Activated CD4-positive, alpha-beta T cell treated with anti-CD3 and anti-CD28 coated beads, Interleukin-2, amount 50 U/mL, for 16 hours (primary cell): ENCODE measurements at places on chromosomes 7 and 10.
A peak's percentile ranks its signal among the peaks of the same experiment; 100 is the strongest.

DNA sequence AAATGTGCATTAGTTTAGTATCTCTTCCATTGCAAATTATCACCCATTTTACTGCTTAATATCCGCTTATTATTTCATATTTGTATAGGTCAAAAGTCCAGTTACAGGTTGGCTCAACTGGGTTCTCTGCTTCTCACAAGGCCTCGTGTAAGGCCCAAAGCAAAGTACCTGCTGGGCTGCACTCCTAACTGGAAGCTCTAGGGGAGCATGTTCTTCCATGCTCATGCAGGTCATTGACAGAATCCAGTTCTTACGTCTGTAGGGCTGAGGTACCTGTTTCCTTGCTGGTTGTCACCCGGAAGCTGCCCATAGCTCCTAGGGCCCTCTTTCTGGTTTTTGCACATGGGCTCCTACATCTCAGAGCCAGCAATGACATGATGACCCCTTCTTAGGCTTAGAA is 79.6 kb downstream of the RAPGEF5 start:
- DNase-seq = no peak

- DNase-seq = no peak
Observed at GRCh38 chr7:141235656-141236055, 161.8 kb downstream of the TMEM178B start.

GRCh38 chr10:22779331-22780019 is 65.1 kb upstream of the PIP4K2A start:
- DNase-seq = no peak

GRCh38 chr7:116786791-116787443 is 75.5 kb upstream of the CAPZA2 start:
- peak; percentile 59 for DNase-seq

DNA sequence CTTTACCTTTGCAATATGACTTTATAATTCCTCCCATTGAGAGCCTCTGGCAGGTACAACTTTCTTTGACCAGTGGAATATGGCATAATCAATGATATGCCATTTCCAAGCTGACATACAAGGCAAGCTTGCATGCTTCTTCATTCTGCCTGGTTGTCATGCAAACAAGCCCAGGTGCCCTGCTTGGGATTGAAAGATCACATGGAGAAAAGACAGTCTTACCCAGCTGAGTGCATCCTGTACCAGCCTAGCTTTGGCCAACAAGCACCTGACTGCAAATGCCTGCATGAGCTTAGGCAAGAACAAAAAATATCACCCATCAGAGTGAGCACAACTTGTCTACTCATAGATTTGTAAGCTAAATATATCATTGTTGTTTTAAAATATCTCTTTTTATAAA is 82.9 kb upstream of the KCND2 start:
- DNase-seq = no peak

- no peak for DNase-seq
Observed at GRCh38 chr10:119143657-119144056, 21.9 kb downstream of the SFXN4 start.

DNA sequence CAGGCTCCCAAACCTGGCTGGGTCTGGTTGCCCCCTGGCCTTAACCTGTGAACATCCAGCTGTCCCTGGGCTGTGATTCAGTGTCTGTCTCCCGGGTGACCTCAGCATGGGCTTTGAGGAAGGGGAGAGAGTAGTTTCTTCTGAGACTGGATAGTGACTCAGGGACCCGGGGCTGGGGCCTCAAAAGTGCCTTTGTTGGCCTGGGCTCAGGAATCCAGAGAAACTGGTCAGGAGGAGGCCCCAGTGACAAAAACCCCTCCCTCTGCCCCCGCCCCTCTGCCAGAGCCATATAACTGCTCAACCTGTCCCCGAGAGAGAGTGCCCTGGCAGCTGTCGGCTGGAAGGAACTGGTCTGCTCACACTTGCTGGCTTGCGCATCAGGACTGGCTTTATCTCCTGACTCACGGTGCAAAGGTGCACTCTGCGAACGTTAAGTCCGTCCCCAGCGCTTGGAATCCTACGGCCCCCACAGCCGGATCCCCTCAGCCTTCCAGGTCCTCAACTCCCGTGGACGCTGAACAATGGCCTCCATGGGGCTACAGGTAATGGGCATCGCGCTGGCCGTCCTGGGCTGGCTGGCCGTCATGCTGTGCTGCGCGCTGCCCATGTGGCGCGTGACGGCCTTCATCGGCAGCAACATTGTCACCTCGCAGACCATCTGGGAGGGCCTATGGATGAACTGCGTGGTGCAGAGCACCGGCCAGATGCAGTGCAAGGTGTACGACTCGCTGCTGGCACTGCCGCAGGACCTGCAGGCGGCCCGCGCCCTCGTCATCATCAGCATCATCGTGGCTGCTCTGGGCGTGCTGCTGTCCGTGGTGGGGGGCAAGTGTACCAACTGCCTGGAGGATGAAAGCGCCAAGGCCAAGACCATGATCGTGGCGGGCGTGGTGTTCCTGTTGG is at the start of gene CLDN4:
Gene CLDN4, plus strand, starts transcription at position 316 of the 903 bp plus-strand sequence. Its CDS starts 206 bp downstream, at position 522.
- no peak for DNase-seq

DNA sequence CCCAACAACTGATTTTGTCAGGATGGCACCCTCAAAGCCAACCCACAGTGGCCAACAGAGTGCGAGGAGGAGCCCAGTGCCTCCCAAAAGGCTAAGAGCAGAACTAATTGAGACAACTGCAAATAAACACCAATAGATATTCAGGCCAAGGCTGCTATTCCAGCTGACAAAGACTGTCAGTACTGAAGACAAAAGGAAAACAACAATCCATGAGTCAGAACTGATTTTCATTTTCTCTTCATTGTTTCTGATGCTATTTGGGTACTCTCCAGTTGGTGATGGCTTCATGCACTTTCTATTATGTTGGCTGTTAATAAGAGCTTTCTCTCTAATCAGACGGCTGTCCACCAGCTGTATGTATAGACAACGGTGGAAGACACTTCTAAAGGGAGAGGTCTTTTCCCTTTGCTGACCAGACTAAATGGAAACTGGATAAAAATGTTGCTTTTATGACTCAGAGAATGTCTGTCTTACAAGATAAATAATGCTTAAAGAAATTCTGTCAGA is 515.9 kb downstream of the PARD3 start:
- no peak for DNase-seq

DNA sequence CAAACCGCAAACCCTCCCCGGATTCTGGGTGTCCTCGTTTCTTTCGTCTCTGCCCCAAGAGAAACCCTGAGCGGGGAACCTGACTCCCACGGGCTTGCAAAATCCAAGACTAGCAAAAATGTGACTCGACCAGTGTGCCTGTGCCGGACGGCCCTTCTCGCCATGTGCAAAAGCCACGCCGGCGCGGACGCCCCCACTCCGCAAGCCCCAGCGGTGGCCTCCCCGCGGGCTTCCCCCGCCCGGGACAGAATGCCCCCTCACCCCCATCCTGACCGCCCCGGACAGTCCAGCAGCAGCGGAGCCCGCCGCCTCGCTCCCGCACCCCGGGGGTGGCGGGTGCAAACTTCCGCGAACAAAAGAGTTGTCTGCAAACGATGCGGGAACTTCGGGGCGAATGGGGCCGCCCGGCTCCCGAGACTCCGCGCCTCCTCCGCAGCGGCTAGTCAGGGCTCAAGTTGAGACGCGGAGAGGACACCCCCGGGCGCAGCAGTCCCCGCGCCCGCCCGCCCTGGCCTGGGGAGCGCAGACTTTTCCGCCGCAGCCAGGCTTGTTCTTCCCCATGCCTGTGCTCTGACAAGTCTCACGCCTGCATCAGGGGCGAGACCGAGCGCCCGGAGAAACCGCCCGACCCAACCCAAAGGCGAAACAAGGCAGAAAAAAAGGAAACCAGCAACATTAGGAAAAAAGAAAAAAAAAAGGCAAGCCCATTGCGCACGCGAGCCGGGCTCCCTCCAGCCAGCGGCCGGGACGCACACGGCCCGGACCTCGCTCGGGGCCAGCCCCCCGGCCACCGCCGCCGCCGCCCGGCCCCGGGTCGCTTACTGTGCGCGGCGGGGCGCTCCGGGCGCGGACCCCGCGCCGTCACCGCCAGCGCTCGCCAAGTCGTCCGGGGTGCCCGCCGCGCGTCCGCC is 732 bp downstream of the FAM53B start:
- no peak for DNase-seq

- DNase-seq = no peak
Observed at GRCh38 chr10:117534321-117535297, 7.9 kb upstream of the EMX2 start.

- DNase-seq = no peak
Observed at GRCh38 chr7:288671-289101, 1.3 kb upstream of the FOXL3 start.

GRCh38 chr7:25885057-25885576 is 266.9 kb upstream of the NFE2L3 start:
- DNase-seq = no peak

- DNase-seq = no peak
Observed at GRCh38 chr7:31724696-31725095, 37.7 kb downstream of the PPP1R17 start.

GRCh38 chr10:116905845-116906210 is 56.5 kb downstream of the ENO4 start:
- DNase-seq = no peak

- DNase-seq = no peak
Observed at GRCh38 chr7:23295401-23295697, 3.8 kb upstream of the MALSU1 start.

- DNase-seq = no peak
Observed at GRCh38 chr7:91345449-91345848, 81.2 kb downstream of the FZD1 start.

- no peak for DNase-seq
Observed at GRCh38 chr10:43194266-43194665, 56.0 kb downstream of the CSGALNACT2 start.

DNA sequence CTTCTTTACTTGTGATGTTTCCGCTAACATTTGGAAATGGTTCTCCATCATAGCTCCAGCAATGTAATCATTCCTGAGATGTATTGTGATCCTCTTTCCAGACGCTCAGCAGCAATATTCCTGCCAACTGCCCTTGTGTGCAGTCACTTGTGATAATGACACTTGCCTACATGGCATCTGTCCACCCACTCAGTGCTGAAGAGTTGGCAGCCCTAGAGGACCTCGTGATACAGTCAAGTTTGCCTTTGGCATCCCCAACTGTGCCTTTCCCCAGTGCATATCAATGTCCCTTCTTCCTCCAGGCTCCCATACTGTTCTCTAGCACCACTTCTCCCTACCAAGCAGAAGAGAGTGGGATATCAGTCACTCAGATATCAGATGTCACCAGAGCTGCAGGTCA is 64.9 kb downstream of the MYOF start:
- DNase-seq = no peak

DNA sequence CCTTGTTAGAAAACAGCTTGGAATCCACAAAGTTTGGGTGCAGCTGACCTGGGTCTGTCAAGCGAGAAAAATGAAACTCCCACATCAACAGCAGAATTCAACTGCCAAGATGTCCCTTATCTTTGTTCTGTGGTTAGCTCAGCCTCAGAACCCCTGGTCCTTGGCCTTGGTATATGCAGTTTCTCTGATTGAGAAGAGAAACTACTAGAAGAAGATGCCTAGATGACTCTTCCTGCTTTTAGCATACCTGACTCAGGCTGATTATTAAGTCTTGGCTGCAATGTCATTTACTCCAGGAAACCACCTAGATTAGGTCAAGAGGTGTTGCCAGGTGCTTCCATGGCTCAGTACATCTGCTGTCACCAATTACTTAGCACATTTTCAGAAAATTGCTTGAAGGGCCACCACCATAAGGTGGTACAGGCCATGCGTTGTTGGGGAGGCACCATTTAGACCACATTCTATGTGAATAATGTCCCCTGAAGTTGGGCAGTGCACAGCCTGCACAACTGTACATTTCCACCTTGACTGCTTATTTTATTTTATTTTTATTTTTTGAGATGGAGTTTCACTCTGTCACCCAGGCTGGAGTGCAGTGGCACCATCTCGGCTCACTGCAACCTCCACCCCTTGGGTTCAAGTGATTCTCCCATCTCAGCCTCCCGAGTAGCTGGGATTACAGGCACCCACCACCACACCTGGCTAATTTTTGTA is 59.4 kb upstream of the ZNF438 start:
- DNase-seq = peak; percentile 54

- DNase-seq = peak; percentile 34
Observed at GRCh38 chr7:93245525-93246432, 13.6 kb downstream of the VPS50 start.

- no peak for DNase-seq
Observed at GRCh38 chr10:124042656-124043309, 50.6 kb downstream of the CHST15 start.

DNA sequence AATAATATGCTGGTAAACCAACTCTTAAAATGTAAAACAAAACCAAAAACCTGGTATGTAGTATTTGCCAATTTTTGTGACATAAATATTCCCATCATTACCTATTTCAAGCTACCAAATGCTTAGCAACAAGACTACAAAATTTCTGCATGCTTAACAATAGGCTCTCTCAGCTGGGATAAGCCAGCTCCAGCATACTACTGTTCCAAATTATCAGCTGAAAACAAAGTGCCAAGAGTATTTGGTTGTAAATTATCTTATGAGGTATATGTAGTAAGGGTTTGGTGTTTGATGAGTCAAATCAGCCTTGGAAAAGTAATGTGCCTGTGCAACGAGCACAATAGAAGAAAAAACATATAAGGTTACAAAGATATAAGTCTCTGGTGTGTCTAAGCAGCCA is 263.2 kb downstream of the HGF start:
- DNase-seq = no peak

DNA sequence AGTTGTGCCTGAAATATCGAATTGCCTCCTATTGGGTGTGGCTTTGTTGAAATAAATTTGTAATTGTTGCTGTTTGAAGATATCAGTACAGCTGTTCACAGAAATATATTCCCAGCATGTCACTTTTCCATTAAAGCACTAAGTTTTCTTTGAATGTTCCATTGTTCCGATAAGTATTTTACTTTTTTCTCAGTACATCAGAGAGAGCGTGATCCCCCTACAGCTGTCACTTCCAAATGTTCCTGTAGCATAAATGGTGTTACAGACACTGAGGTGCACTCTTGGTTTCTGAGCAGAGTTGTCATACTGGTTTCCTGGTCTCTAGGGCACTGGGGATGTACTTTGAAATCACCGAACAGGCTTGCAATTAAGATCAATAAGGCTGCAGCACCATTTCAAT is 189.2 kb downstream of the CCSER2 start:
- no peak for DNase-seq

- DNase-seq = no peak
Observed at GRCh38 chr7:74290981-74291441, 1.8 kb downstream of the CLIP2 start.

DNA sequence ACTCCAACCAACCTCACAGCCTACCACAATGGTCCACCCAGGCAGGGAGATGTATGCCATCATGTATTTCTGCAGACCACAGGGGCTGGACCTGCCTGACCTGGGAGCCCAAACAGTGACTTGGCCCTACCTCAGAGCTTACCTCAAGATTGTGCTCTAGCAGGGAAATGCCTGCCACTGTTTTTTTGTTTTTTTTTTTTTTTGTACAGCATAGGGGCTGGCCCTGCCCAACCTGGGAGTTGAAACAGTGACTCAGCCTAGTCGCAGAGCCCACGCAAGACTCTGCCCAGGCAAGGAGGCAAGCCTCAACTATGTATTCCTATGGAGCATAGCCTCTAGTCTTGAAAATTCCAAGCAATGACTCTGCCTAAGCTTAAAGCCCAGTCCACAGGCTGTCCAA is 39.3 kb upstream of the CDK6 start:
- no peak for DNase-seq
